ENCODE measurements at places on chromosomes 11 and 22. TPM values are rescaled to one million over a fixed set of nuclear protein-coding genes. Genes with fewer than 3 reads are reported as not detected.

CARD10 gene
- 10.8 TPM for polyA plus RNA-seq

PATE2 gene
- polyA plus RNA-seq = not detected

BBOX1 gene
- polyA plus RNA-seq = 0.37 TPM

HBG2 gene
- polyA plus RNA-seq = 4,005 TPM

LRRC51 gene
- polyA plus RNA-seq = 6.5 TPM

OR8B4 gene
- polyA plus RNA-seq = not detected

MMP27 gene
- polyA plus RNA-seq = not detected

LRRC55 gene
- 1.4 TPM for polyA plus RNA-seq

RFPL1 gene
- not detected for polyA plus RNA-seq

OR4C12 gene
- polyA plus RNA-seq = not detected

MYBPC3 gene
- polyA plus RNA-seq = 0.75 TPM

SMC1B gene
- 0.11 TPM for polyA plus RNA-seq

DNA sequence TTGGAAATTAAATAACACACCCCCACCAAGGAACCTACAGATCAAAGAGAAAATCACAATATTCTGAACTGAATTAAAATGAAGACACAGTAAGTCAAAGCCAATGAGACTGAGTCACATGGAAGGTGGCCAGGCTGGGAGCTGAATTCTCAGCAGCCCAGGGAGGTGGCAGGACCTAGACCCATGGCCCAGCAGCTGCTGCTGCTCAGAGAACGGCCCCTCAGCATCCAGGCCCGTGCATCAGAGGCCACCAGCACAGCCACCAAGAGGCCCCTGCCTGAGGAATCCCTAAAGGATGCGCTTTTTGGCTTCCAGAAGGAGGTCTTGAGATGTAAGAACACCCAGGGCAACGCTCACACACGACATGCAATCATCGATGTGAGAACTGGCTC lies 35.0 kb downstream of the TBX1 start:
- DNase-seq = no peak

- no peak for DNase-seq
Observed at GRCh38 chr11:75439026-75439425, 6.0 kb upstream of the KLHL35 start.

DNA sequence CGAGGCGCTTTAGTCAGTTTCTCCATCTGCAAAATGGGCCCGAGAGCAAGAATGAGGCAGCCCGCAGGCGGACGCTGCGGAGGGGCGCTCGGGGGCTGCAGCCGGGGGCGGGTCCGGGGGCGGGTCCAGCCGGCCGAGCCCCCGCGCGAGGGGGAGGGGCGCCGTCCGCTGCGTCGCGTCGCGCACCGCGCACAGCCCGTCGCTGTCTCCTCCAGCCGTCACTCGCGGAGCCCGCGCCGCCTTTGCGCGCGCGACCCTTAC lies 282 bp downstream of the PC start:
- DNase-seq = no peak

GRCh38 chr11:129729216-129729615 lies 86.4 kb upstream of the TMEM45B start:
- DNase-seq = no peak

DNA sequence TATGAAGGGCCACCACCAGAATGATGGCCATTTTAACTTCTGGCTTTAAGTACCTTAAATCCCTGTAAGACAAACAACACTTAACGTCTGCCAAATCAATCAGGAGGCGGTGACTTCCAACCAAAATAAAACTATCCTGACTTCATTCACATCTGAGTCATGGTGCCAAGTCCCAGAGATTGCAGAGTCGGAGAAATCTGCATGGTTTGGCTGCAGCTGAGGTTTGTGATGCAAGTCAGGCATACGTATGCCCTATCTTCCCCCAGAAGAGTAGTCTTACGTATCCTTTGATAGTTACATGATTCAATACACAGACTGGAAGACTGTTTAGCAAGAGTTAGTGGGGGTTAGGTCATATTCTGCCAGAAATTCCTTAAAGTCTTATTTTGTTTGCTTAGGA lies 1.7 kb upstream of the GAB2 start:
- DNase-seq = no peak

DNA sequence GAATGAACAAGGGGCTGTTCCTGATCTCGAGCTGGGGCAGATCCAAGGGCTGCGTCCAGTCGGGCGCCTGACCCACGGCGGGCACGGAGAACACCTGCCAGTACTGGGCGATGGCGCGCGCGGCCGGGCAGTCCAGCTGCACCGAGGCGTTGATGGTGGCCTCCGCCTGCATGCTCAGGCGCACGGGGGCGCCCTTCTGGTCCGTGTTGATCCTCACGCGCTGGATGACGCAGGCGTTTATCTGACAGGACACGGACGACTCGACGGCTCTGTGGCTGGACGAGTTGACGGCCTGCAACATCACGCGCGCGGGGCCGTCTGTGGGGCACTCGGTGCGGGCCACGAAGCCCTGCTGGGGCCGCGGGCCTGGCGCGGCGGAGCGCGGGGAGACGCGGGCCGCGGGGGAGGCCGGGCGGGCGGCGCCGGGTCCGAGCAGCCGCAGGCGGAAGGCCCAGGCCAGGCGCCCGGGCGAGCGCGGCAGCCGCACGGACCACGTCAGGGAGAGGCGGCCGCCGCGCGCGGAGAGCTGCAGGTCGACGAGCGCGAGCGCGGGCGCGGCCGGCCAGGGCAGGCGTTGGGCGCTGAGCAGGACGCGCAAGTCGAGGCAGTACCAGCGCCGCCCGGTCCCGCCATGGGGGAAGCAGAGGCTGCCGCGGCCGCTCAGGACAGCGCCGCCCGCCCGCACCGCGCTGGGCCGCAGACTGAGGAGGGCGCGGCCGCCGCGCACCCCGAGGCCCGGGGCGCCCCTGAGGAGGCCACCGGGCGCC lies 511 bp downstream of the PKDREJ start:
- no peak for DNase-seq

GRCh38 chr11:41446566-41446965 lies 12.9 kb downstream of the LRRC4C start:
- no peak for DNase-seq

- DNase-seq = no peak
Observed at GRCh38 chr11:106540001-106540400, 462.5 kb downstream of the AASDHPPT start.

DNA sequence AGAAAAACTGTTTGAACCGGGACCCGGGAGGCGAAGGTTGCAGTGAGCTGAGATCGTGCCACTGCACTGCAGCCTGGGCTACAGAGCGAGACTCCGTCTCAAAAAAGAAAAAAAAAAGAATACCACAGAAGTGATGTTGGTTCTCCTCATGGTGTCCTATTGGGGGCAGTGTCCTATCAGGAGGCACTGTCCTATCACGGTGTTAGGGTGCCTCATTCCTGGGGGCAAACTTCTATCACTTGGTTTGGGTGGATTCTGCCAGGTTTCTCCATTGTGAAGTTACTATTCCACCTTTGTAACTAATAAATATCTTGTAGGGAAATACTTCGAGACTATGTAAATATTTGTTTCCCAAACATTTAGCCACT lies 19.6 kb downstream of the PRR14L start:
- DNase-seq = no peak

DNA sequence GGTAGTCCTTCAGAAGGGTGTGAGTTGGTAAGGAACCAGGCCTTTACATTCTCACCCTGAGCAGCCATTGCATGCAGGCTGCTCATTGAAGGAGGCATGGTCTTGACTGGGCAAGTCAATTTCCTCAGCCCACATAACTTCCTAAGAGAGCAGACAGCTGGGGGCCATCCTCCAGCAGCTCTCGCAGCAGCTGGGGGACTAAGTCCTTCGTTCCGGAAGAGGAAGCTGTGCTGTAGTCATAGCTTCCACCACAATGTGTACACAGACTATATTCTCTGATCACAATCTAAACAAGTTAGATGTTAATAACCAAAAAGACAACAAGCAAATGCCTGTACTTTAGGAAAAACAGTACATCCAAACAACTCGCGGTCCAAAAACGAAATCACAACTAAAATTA lies 30.1 kb upstream of the MPPED1 start:
- DNase-seq = no peak

DNA sequence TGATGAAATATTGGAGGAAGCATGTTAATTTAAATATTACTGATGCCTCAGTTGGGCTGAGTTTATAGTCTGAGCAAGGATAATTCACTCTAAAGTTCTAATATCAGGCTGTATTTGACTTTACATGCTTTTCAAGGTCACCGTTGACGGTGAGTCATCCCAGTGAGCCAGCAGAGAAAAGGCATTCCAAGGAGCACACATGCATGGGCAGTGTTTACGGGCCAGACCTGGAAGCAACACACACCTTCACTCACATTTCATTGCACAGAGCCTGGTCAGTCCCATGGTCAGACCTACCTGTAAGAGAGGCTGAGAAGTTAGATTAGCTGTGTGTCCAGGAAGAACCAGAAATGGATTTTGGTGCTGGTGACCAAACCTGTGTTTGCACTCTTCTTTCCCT lies 53.5 kb downstream of the COMMD9 start:
- DNase-seq = no peak

DNA sequence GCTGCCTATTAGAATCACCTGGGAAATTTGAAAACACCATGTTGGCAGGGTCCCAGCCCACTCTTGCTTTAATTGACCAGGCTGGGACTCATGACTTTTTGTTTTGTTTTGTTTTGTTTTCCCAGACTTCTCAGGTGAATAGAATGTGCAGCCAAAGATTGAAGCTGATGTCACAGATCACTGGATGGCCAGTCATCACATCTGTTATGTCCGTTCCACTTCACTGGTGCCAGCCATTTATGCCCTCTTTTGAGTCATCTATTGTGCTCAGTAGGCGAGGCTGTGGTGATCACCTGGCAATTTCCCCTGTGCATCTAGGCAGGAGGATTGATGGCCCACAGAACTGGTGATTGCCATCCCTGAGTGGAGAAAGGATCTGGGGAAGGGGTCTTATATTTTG lies 297.3 kb downstream of the INSC start:
- no peak for DNase-seq

DNA sequence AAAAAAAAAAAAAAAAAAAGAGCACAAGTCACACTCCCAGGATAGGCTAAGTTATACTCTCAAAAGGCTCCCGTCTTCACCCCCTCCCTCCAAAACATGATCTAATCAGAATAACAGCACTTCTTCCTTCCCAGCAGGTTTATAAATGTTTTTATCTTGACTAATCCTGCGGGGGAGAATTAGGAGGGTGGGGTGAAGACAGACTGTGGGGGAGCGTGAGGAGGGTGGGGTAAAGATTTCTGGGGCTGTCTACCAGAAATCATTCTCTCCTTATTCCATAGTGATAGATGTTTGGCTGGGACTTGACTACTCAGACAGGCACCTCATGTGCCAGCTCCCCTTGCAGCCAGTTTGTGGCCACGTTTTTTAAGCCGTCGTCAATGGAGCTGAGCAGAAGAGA lies 17.0 kb downstream of the KCNE3 start:
- no peak for DNase-seq

DNA sequence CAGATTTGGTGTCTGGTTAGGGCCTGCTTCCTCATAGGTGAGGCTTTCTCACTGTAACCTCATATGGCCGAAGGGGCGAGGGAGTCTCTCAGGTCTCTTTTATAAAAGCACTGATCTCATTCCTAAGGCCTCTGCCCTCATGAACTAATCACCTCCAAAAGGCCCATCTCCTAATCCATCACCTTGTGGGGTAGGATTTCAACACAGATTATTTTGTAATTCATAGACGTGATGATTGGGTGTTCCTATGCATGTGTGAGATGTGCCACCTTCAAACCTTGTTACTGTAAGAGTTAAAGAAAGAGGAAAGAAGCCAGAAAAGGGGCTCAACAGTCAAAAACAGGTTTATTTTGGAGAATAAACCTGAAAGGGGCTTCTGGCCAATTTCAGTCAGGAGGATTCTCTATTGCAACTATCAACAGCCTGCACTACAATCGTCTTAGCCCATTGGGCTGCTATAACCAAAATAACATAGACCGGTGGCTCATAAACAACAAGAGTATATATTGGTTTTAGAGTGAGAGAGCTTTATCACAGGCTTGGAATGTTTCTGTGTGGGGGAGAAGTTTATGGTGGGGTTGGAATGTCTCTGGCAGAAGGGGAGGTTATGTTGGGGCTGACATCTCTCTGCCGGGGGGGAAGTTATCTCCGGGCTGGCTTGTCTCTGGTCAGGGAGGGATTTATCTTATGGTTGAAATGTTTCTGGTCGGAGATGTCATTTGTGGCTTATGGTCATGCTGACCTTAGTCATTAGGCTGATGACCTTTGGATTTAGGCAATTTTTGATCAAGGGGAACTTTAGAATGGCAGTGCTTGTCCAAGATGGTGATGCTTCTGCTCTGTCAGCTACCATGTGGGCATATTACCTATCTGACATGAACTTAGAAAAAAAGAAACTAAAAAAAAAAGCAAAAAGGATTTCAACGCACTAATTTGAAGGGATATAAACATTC lies 35.1 kb downstream of the CSF2RB start:
- DNase-seq = no peak

- no peak for DNase-seq
Observed at GRCh38 chr11:118415739-118416068, 14.3 kb downstream of the ATP5MG start.

DNA sequence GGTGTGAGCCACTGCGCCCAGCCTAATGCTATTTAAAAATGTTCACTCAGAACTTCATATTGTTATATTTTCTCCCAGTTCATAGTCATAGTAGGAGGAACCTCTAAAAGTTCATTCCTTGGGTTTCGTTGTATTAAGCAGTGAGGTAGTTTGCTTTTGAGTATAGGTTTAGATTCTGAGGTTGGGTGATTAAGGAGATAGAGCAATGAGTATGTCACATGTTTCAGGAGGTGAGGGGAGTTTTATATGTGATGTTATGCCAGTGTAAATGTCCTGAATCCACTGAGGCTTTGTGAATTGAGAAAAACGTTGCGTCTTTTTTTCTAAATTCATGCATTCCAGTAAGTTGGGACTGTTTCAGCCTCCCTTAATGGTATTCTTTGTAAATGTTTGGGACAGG lies 4.2 kb downstream of the UBE2L3 start:
- DNase-seq = no peak

DNA sequence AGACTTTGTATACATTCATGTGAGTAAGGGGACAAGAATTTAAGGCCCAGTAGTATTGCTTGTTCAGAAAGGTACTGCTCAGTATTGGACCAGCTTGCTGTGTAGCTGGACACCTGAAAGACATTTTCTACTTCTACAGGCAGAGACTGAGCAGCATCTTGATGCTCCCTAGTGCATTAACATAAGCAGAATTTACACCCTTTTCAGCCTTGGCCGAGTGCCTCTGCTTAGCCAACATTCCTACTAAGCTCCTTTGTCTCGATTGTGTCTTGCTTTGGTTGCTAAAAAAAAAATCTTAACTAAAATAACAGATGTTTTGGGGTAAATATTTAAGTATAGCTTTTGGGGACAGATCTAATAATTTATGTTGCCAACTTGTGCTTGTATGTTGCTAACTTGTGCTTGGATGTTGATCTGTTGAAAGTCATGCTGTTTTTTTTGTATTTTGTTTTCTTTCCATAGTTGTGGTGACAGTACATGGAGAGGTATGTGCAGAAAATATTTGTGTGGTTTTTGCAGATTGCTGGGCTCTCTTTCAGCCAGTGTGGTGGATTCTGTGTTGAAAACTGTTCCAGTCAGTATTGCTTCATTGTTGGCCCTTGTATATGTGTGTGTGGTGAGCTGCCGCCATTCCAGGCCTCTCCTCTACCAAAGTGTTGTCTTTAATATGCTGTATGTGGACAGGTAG lies 3.7 kb downstream of the PTS start:
- no peak for DNase-seq

GRCh38 chr22:39352306-39352891 lies 2.6 kb downstream of the SYNGR1 start:
- no peak for DNase-seq

- DNase-seq = no peak
Observed at GRCh38 chr22:37033605-37034430, 14.3 kb downstream of the MPST start.

Data from forelimb muscle (tissue), 1 donor.